ENCODE measurements at places on chromosomes 7 and 10. TPM values are rescaled to one million over a fixed set of nuclear protein-coding genes. Genes with fewer than 3 reads are reported as not detected.

AKR1C1 gene
- total RNA-seq = 584 TPM

FAM53B gene
- total RNA-seq = 13.3 TPM

TMEM270 gene
- total RNA-seq = 0.23 TPM

CTTNBP2 gene
- 0.61 TPM for total RNA-seq

CPN1 gene
- 0.28 TPM for total RNA-seq

EMX2 gene
- total RNA-seq = not detected

MSRB2 gene
- total RNA-seq = 14.7 TPM

CLCN1 gene
- not detected for total RNA-seq

CLDN3 gene
- 3.9 TPM for total RNA-seq

All from A549 treated with ZK216348 at 1 μM for 4 hours (cell line).